Breast epithelium (tissue), 4 donors: ENCODE measurements at places on chromosomes 2 and 18. TPM values are rescaled to one million over a fixed set of nuclear protein-coding genes. Genes with fewer than 3 reads are reported as not detected.

- DNase-seq = no peak
- no peak overlapping the region for H3K4me3 ChIP-seq
- H3K27ac ChIP-seq = no peak overlapping the region
Measured at GRCh38 chr2:85095094-85095493, 38.1 kb upstream of the TCF7L1 start.

DNA sequence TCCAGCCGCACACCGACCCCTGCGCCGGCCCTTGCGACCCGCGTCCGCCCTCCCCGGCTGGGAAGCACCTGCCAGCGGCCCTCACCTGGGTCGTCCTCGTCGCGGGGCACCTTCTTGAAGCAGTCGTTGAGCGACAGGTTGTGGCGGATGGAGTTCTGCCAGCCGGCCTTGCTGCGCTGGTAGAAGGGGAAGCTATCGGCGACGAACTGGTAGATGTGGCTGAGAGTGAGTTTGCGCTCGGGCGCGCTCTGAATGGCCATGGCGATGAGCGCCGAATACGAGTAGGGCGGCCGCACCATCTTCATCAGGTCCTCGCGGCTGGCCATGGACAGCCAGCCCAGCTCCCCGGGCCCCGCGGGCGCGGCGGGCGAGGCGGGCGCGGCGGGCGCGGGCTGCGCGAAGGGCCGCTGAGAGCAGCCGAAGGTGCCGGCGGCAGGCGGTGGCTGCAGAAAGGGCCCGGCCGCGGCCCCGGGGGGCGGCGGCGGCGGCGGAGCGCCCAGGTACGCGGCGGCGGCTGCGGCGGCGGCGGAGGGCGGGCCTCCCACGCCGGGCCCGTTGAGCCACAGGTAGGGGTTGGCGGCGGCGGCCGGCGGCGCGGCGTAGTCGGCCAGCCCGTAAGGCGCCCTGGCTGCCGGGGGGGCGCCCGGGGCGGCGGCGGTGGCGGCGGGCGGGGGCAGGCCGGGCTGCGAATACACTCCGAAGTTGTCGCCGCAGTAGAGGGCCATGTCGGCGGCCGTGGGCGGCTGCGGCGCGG is 505 bp downstream of the FOXI3 start:
- H3K36me3 ChIP-seq = no peaks in the 10 kb centered on the region
- no peak overlapping the region for H3K27ac ChIP-seq
- H3K27me3 ChIP-seq = no peaks in the 10 kb centered on the region

GRCh38 chr2:97900806-97901205 is 94.9 kb downstream of the TMEM131 start:
- no peaks in the 10 kb centered on the region for H3K36me3 ChIP-seq
- H3K27me3 ChIP-seq = no peaks in the 10 kb centered on the region
- no peak overlapping the region for H3K27ac ChIP-seq
- DNase-seq = no peak
- no peak overlapping the region for H3K4me3 ChIP-seq

GRCh38 chr2:50929661-50930060 is 102.3 kb downstream of the NRXN1 start:
- no peak overlapping the region for H3K4me3 ChIP-seq
- H3K4me1 ChIP-seq = no peaks in the 10 kb centered on the region
- H3K27ac ChIP-seq = no peak overlapping the region
- no peaks in the 10 kb centered on the region for H3K36me3 ChIP-seq

DNA sequence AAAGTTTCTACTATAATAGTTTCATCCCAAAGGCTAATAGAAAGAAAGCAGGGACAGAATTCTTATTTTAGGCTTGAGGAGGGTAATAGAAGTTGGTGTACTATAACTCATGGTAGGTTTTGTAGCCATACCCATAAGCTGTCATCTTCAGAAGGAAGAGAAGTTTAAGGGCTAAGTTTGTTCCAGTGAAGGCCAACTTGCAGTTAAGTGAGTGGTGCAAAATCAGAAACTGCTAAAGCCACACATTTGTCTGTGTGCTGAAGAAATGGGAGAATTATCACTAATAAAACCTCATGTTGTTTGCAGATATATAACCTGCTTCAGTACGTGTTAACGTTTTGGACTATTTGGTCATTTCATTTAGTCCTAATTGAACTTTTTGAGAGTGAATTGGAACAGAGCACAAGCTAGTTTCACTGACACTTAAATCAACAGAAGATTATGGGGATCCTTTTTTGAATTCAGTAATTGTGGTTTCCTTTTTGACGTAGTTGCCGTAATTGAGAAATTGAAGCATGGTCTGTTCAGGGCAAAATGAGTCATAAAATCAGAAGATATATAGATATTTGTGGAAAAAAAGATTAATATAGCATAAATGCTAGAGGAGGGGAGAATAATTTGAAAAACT is 69.1 kb downstream of the PHLPP1 start:
- H3K4me3 ChIP-seq = no peak overlapping the region
- H3K27me3 ChIP-seq = no peaks in the 10 kb centered on the region

GRCh38 chr2:64504774-64505720 is 19.1 kb upstream of the AFTPH start:
- DNase-seq = no peak
- no peaks in the 10 kb centered on the region for H3K27me3 ChIP-seq
- no peak overlapping the region for H3K4me3 ChIP-seq

DNA sequence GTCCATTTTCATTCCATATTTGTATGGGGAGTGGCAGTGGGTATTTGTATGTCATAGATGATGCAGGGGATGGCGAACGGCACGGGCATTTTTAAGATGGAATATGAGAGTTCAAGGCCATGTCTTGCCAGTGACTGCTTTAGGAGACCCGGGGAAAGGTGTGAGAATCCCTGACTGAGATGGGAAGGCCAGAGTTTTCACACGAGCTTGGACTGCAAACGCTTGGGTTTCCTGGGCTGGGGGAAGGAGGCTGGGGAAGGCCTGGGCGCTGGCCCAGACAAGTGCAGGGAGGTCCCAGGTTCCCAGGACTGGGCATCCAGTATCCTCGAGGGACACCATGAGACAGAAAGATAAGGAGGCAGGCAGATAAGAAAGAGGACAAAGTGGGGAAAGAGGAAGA is 35.2 kb downstream of the CNGA3 start:
- no peaks in the 10 kb centered on the region for H3K36me3 ChIP-seq
- no peak overlapping the region for H3K27ac ChIP-seq
- H3K27me3 ChIP-seq = no peaks in the 10 kb centered on the region
- DNase-seq = no peak
- H3K4me1 ChIP-seq = no peaks in the 10 kb centered on the region

- H3K36me3 ChIP-seq = no peaks in the 10 kb centered on the region
- H3K4me3 ChIP-seq = no peak overlapping the region
- H3K27ac ChIP-seq = no peak overlapping the region
- no peak for DNase-seq
- no peaks in the 10 kb centered on the region for H3K27me3 ChIP-seq
Measured at GRCh38 chr2:154480521-154480920, 218.0 kb upstream of the KCNJ3 start.

GRCh38 chr18:73717570-73717969 is 430.1 kb downstream of the FBXO15 start:
- H3K4me3 ChIP-seq = no peak overlapping the region
- H3K4me1 ChIP-seq = no peaks in the 10 kb centered on the region
- DNase-seq = no peak
- no peak overlapping the region for H3K27ac ChIP-seq

Gene OR6B2
- not detected for total RNA-seq

GRCh38 chr2:240900141-240900860 is 4.3 kb upstream of the MAB21L4 start:
- no peaks in the 10 kb centered on the region for H3K27me3 ChIP-seq
- no peak overlapping the region for H3K4me3 ChIP-seq
- H3K4me1 ChIP-seq = no peaks in the 10 kb centered on the region
- H3K36me3 ChIP-seq = no peaks in the 10 kb centered on the region
- no peak overlapping the region for H3K27ac ChIP-seq
- DNase-seq = no peak

DNA sequence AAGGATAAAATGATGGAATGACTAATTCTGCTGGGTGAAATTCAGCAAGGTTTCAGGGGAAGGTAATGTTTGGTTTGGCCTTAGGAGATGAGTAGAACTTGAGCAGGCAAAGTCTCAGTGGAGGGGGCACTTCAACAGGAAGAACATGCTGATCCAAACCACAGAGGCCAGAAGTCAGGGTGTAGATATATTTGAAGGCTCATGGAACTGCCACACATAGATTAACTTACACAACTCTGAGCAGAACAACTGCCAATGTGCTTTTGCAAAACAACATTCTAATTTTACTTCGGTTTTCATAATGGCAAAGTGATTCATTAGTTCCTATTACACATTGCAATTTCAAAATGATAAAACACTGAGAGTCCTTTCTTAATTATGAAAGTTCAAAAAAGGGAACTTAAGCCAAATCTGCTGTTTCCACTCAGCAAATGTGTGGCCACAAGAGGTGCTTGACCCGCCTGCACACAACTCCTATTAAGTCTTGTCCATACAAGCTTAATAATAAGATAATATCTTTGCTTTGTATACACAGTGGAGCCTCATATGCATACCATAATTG is 284.8 kb downstream of the MREG start:
- H3K36me3 ChIP-seq = no peaks in the 10 kb centered on the region
- no peak overlapping the region for H3K4me3 ChIP-seq
- H3K27me3 ChIP-seq = no peaks in the 10 kb centered on the region
- no peak overlapping the region for H3K27ac ChIP-seq
- no peaks in the 10 kb centered on the region for H3K4me1 ChIP-seq
- DNase-seq = no peak

- peaks cover 10% of the 10 kb centered on the region for H3K4me1 ChIP-seq
- H3K27ac ChIP-seq = peak overlapping the region; percentile 30
- no peaks in the 10 kb centered on the region for H3K27me3 ChIP-seq
- peak overlapping the region; percentile 76 for H3K4me3 ChIP-seq
Measured at GRCh38 chr2:53784436-53784835, 2.3 kb downstream of the ASB3 start.

- H3K4me1 ChIP-seq = no peaks in the 10 kb centered on the region
- H3K36me3 ChIP-seq = no peaks in the 10 kb centered on the region
- no peak for DNase-seq
- H3K27me3 ChIP-seq = no peaks in the 10 kb centered on the region
- no peak overlapping the region for H3K27ac ChIP-seq
Measured at GRCh38 chr2:60045456-60045855, 508.0 kb downstream of the BCL11A start.

GRCh38 chr18:59628995-59629394 is 68.2 kb downstream of the CCBE1 start:
- no peaks in the 10 kb centered on the region for H3K27me3 ChIP-seq
- H3K4me1 ChIP-seq = no peaks in the 10 kb centered on the region

- no peaks in the 10 kb centered on the region for H3K4me1 ChIP-seq
- no peaks in the 10 kb centered on the region for H3K27me3 ChIP-seq
- H3K4me3 ChIP-seq = no peak overlapping the region
- no peak overlapping the region for H3K27ac ChIP-seq
- no peak for DNase-seq
- no peaks in the 10 kb centered on the region for H3K36me3 ChIP-seq
Measured at GRCh38 chr18:23824240-23824639, 135.0 kb downstream of the LAMA3 start.

Gene DOK6
- 1.3 TPM for total RNA-seq

GRCh38 chr2:235855011-235855410 is 313.2 kb downstream of the GBX2 start:
- no peak overlapping the region for H3K27ac ChIP-seq
- no peaks in the 10 kb centered on the region for H3K27me3 ChIP-seq
- no peak for DNase-seq
- no peak overlapping the region for H3K4me3 ChIP-seq

GRCh38 chr2:11698009-11698922 is 28.3 kb upstream of the NTSR2 start:
- peak overlapping the region; percentile 50 for H3K27ac ChIP-seq
- H3K36me3 ChIP-seq = no peaks in the 10 kb centered on the region
- peak overlapping the region; percentile 19 for H3K4me3 ChIP-seq
- peaks cover 11% of the 10 kb centered on the region for H3K4me1 ChIP-seq

DNA sequence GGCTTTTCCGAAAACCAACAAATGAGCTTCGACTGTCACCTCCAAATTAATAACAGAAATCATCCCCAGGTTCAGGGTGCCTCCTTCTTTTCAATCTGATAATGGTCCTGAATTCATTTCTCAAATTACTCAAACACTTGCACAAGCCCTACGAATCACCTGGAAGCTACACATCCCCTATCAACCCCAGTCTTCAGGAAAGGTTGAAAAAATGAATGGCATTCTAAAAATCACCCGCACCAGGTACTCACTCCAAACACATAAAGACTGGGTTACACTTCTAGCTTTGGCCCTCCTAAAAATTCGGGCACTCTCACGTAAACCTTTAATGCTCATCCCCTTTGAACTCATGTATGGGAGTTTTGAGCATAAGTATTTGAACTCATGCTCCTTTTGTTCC is 23.9 kb downstream of the EIF2AK2 start:
- no peaks in the 10 kb centered on the region for H3K27me3 ChIP-seq
- no peaks in the 10 kb centered on the region for H3K36me3 ChIP-seq
- H3K27ac ChIP-seq = no peak overlapping the region

DNA sequence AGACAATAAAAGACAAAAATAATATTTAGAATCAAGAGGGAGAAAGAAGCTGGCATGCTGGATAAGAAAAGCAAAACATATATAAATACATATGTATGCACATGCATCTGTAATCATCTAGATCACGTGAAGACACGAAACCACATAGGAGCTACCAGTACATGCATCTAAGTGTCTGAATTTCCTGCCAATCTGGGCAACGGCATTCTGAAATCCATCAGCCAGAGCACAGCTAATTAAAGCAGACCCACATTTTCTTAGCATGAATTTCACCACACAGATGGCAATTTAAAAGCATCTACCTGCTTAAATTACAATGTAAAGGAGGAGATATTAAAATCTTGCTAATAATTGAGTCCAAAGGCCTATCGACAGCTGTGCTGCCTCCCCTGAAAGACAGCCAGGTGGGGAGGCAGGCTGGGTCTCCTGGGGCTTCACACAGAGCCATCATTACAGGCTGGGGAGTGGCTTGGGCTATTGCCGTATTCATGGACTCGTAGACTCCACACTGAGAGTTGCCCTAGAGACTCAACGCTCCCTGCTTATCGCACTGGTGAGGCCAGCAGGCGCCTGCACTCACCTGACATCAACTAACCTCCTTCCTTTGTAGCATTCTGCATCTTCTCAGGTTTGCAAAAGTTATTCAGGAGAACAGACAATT is 272.5 kb upstream of the PXDN start:
- H3K4me3 ChIP-seq = no peak overlapping the region
- H3K36me3 ChIP-seq = no peaks in the 10 kb centered on the region
- DNase-seq = no peak
- no peaks in the 10 kb centered on the region for H3K27me3 ChIP-seq

DNA sequence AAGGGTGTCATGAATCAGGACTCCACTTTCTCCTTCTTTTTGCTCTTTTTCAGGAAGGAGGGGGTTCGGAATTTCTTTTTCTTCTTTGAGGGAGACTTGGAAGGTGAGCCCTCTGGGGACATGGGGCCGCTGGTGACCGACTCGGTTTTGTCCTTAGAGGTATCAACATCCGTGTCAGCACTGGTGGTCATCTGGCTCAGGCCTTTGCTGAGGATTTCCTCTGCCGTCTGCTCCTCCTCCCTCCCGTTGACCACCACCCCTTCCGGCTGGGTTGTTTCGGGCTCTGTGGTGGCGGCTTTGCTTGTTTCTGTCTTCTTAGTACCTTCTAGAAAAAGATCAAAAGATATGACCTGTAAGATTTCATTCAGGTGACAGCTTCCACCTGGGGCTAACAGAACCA is 104.6 kb downstream of the ADD2 start:
- no peak overlapping the region for H3K27ac ChIP-seq
- DNase-seq = no peak
- H3K4me1 ChIP-seq = no peaks in the 10 kb centered on the region

- DNase-seq = peak; percentile 83
- H3K27me3 ChIP-seq = no peaks in the 10 kb centered on the region
- no peak overlapping the region for H3K4me3 ChIP-seq
Measured at GRCh38 chr18:48023334-48024008, 93.0 kb upstream of the SMAD2 start.
